ENCODE measurements at places on chromosomes 1 and 21. TPM values are rescaled to one million over a fixed set of nuclear protein-coding genes. Genes with fewer than 3 reads are reported as not detected.

The SLC50A1 gene
- total RNA-seq, result 34.2 TPM

The CFHR1 gene
- total RNA-seq, result 0.39 TPM

The ANKRD65 gene
- 0.07 TPM for total RNA-seq

The BSND gene
- total RNA-seq, result not detected

The TNNT2 gene
- not detected for total RNA-seq

The ACTN2 gene
- 0.01 TPM for total RNA-seq

The SPRR2D gene
- not detected for total RNA-seq

The SELL gene
- total RNA-seq, result 0.29 TPM

The GPR37L1 gene
- total RNA-seq, result 0.15 TPM

The LIN28A gene
- total RNA-seq, result not detected

The TCHH gene
- total RNA-seq, result 0.26 TPM

The MYBPH gene
- not detected for total RNA-seq

The MR1 gene
- 9.3 TPM for total RNA-seq

All from A549 treated with DMSO at 1 μM for 4 hours (cell line).